Stimulated activated CD4-positive, alpha-beta T cell treated with anti-CD3 and anti-CD28 coated beads, Interleukin-4, amount 100 ng/mL, for 1 hour (primary cell): ENCODE measurements at places on chromosomes 12 and 14.

DNA sequence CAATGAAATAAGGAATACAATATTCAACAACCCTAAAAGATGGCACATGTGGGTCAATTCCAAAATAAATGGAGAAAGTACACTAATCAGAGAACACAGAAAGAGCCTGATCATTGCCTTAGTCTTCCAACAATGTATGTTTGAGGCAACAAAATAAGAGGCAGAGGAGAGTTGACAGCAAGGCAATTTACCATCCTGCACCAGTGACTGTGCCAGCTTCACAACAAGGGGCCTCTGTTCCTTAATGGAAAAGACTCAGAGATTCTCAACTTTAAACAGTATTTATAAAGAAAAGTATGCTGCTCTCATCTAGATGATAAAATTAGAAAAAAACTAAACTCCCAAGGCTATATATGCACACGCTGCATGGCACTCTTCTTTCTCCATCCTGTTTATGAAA, 25.9 kb downstream of the EPS8 start:
- no peak for DNase-seq

DNA sequence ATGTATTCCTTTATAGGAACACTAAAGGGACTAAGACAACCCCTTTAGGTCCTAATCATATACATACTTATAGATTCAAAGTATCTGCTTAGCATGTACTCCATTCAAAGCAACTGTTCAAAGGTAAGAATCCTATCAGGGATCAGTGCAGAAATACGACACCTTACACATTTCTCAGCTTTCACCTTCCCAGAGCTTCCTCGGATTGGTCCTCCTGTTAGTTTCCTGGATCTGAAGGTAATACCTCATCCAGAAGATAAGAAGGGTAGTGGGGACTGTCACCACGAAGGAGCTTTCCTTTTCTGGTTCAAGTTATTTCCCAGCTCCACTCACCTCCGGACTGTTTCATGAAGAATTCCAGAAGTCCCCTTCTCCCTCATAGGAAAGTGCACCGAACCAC, 38.0 kb downstream of the RCOR1 start:
- no peak for DNase-seq

GRCh38 chr12:14113031-14113430, 131.6 kb upstream of the GRIN2B start:
- no peak for DNase-seq

- no peak for DNase-seq
Observed at GRCh38 chr12:7916936-7917335, 19.1 kb downstream of the SLC2A3 start.

DNA sequence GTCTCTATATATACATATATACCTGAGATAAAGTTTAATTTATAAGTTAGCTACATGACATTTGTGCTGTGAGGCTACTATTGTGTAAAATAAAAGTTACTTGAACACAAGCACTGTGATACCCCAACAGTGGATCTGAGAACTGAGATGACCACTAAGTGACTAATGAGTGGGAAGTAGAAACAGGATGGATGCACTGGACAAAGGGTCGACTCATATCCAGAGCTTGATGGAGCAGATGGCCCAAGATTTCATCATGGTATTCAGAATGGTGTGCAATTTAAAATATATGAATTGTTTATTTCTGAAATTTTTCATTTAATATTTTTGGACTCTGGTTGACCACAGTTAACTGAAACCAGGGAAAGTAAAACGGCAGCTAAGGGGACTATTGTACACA, 908.6 kb upstream of the MDGA2 start:
- no peak for DNase-seq

DNA sequence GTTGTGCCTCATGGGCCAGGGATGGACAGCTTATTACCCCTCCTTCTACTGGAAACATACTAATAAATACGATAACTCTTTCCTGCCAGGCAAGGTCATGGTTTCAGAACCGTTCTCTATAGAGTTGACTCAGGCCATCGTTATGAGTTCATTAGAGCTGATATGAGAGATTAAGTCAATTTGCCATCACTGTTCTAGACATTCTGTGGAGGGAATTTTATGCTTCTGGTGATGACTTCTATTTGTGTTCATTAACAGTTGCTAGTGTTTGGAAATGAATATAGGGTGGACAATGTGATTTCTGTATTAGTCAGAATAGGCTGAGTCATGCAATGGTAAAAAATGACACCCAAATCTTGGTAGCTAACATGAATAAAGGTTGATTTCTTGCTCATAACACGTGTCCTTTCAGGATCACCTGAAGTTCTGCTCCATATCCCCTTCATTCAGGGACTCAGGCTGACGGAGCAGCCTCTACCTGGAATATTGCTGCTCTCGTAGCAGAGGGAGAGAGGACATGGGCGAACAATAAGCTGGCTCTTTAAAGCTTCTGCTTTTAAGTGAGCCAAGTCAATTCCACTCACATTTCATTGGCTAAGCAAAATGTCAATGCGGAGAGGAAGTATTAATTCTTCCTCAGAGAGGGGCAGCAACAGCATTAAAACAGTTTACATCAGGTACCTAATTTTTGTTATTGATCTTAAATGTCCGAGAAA, 18.5 kb upstream of the TBPL2 start:
- no peak for DNase-seq

GRCh38 chr12:58310368-58310767, 369.0 kb downstream of the ATP23 start:
- no peak for DNase-seq

- no peak for DNase-seq
Observed at GRCh38 chr12:48572326-48572725, 2.5 kb upstream of the LALBA start.

DNA sequence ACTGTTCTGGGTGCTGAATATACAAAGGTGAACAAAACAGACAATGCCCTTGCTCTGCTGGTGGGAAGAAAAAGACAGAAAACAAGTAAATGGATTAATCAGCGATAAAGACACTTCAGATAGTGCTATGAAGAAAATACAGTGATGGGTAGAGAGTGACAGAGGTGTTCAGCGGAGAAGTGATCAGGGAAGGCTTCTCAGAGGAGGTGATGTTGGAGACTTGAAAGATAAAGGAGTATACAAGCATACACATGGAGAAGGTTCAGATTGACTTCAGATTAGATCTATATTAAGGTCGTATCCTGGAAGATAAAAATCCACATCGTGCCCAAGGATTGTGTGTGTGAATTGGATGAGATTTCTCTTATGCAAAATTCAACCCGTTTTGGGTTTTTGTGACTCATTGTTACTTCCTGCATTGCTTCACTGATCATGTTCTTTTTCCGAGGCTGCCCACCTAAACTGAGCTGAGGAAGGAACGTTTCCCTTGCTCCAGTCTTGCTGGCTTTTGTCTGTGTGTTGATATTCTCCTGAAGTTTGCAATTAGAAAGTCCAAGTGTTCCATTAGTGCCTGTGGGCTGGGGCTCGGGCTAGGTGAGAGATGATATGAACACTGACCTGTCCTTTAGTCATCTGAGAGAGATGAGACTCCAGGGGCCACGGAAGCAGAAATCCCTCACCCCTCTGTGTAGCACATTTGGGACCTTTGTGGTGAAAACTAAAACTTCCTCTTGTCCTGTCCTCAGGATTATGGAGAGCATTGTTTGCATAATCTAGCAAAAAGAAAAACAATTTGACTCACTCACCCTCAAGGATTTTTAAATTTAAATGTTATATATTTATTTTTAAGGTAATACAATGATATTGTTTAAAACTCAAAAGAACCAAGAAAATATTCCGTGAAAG, 27.6 kb downstream of the PLXNC1 start:
- no peak for DNase-seq

GRCh38 chr12:108009442-108010070, 119.5 kb upstream of the WSCD2 start:
- no peak for DNase-seq

DNA sequence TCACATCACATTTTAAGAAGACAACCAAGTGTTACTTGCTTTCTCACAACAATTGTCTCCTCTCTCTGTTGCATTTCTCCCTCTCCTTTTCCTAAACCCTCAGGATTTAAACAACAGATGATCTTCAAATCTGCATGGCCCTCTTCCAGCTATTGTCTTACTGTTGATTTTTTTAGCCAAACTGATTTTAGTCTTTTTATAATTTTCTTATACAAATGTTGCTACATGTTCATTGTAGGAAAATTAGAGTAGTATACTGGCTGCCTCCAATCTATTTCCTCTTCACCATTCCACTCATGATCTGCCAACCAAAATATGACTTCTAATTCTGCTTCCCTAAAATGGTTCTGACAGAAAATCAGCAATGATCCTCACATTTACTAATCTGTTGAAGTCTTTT, 1.4 kb upstream of the KERA start:
- DNase-seq, result no peak

DNA sequence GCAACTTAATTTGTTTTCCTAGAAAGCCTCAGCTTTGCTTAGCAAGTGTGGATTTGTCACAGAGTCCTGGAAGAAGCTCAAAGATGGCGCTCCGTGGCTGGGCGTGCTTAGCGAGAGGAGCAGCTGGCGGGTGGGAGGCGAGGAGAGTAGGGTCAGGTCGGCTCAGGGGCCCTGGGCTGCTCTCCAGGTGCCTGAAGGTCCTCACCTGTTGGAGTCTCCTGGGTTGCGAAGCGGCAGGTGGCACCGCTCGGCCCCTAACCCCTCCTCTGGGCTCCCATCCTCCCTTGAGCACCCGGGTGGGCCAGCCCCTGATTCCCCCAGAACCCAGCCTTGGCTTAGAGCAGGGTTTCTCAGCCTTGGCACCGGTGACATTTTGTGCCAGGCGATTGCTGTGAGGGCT, 25.1 kb downstream of the LRTM2 start:
- DNase-seq, result no peak

- no peak for DNase-seq
Observed at GRCh38 chr12:98814254-98814653, 169.2 kb downstream of the APAF1 start.

DNA sequence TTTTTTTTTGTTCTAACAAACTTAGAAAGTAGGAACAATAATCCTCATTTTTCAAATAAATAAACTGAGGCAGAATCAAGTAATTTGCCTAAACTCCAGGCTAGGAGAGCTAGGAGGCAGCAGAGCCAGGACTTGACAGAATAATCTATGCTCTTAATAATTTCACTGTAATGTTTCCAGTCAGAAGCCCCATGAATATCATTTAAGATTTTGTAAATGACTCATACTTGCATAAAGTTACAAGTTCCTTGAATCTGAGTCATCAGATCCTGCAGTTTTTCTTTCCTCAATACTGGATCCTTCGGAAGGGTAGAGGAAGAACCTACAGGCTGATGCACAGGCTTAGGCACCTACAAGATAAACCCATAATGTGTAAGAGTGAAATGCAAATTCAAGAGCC, 29.0 kb downstream of the CAPRIN2 start:
- no peak for DNase-seq

DNA sequence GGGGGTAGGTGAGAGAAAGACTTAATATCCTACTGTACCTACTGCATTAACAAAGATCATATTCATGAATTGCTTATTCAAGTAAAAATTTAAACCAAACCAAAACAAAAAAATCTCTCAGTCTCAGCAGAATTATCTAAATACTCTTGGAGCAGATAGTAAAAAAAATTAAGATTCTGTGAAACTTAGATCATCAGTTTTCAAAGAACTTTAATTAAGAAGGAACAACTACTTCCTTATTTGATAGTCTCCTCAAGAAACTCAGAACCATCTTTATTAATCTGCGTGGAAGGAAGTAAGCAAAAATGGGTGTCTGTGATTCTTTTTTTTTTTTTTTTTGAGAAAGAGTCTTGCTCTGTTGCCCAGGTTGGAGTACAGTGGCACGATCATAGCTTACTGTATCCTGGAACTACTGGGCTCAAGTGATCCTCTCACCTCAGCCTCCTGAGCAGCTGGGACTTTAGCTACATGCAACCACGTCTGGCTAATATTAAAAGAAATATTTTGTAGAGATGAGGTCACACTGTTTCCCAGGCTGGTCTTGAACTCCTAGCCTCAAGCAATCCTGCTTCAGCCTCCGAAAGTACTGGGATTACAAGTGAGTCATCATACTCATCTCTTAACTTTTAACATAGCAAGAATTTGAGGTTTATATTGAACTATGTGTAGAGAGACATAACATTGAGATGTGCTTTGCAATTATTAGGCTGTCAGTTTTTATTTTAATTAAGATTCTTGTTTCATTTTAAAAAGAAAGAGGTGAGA, 37.4 kb downstream of the GAS2L3 start:
- no peak for DNase-seq

GRCh38 chr14:100586403-100587085, 673 bp downstream of the BEGAIN start:
- peak; percentile 28 for DNase-seq

DNA sequence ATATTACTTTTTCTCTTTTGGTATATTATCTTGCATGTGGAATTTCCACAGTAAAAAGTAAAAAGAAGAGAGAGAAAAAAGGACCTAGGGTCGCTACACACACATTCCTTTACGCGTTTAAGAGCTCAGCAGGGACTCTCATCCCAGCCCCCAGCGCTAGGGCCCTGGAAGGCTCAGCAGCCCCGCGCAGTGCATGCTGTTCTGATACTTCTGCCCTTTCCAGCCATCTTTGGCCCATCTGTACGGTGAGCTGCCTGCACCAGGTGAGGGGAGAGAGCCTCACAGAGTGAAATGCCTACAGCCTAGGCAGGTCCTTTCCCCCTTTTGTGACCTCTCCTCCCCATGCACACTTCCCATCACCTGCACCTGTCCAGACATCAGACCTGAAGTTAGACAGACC, 1.6 kb upstream of the LTBR start:
- no peak for DNase-seq

DNA sequence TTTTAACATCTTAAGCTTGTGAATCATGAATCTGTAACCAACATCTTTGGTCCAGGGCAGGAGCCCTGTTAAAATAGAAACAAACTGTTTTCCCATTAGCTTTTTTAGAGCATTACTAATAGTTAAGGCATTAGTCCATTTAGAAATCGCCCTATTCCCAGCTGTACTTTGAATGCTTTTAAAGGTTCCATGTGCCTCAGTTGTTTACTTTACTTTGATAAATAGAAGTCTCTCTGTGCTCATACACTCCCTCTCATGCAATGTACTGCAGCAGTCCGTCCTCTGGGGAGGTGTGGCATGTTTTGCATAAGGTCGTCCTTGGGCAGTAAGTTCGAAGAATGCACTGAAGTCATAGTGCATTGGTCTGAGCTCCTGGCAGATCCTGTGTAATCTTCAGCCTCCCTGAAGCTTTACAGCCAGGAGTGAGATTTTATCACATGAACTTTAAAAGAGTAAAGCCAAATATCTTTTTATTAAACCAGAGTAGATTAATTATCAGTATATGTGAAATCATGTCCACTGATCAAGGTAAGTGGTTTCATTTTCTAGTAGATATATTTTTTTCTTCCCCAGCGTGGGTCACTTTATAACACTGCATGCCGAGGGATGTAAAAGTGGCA, 134.7 kb downstream of the FGD4 start:
- DNase-seq, result no peak

GRCh38 chr12:39440101-39440500, 2.8 kb downstream of the KIF21A start:
- DNase-seq, result no peak

- no peak for DNase-seq
Observed at GRCh38 chr12:81958406-81958805, 199.3 kb upstream of the PPFIA2 start.

DNA sequence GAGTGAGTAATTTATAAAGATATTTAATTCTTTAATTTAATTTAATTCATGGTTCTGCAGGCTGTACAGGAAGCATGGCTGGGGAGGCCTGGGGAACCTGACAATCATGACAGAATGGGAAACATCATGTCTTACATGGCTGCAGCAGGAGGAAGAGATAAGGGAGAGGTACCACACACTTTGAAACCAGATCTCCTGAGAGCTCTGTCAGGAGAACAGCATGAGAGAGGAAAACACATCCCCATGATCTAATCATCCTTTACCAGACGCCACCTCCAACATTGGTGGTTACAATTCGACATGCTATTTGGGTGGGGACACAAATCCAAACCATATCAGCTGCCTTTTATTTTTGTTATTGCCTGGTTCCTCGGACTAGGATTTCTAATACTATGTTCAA, 928.6 kb downstream of the TMEM121 start:
- no peak for DNase-seq
